ENCODE measurements at places on chromosomes 5 and 9.

DNA sequence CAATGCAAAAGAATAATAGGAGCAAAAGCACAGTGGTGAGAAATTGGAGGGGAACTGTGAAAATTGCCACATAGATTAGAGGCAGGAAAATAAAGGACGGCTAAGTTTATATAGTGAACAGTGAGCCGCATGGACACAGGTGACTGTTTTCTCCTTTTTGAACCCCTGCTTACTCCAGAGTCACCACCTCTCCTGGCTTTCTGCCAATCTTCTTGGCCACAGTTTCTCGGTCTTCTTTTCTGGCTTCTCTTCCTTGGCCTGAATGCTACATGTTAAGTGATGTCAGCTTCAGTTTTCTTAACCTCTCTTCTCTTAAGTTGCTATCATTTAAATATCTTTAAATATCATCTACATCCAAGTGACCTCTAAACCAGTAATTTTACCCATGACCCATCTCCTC, 47.3 kb upstream of the CDKN2B start:
- DNase-seq = no peak

GRCh38 chr5:149383399-149383798, 4.3 kb upstream of the IL17B start:
- DNase-seq = no peak

- no peak for DNase-seq
These were observed 273.9 kb downstream of the GADD45G start for GRCh38 chr9:89878687-89879086.

DNA sequence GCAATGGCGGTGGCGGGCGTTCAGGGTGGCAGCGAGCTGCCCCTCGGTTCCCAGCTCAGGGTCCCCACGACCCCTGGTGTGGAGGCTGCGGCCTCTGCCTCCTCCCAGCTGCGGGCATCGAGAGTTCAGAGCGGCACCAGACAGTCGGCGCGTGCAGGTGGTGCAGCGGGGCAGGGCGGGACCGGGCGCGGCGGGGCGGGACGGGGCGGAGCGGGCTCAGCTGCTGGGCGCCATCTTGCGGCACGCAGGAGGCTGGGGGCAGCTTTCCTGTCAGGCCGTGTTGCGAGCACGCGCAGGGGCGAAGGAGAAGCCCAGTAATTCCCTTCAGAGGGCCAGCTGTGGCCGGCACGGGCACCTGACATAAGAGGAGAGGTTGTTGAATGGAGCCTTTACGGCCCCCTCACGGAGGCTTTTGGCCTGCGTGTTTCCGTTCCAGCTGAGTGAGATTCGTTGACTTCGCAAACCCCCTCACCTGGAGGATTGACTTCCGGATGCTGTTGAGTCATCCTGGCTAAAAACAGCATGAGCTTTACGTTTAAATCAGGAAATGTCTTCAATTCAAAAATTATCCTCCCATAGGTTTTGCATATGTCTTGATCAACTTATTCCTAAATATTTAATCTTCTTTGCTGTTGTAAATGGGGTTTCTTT, 587 bp downstream of the C5orf47 start:
- no peak for DNase-seq

DNA sequence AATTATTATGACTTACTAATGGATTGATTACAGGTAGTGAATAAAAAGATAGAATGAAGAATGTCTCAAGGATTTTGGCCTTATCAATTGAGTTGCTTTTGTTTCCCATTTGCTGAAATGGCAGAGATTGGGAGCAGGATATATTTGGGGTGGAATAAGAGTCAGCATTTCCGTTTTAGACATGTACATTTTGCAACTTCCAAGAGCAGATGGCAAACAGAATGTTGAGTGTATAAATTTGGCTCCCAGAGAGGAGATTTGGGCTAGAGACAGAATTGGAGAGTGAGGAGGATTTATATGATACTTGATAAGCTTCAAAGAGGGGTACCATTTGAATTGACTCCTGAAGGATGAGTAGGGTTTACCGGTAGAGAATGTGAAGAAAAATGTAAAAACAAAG, 437.9 kb upstream of the PAPPA start:
- no peak for DNase-seq

- DNase-seq = no peak
These were observed 3.5 kb upstream of the PHYHD1 start for GRCh38 chr9:128917151-128917849.

Data from HCT116 (cell line).